Activated CD4-positive, alpha-beta T cell treated with anti-CD3 and anti-CD28 coated beads, Interleukin-2, amount 50 U/mL, for 1 hour (primary cell): ENCODE measurements at places on chromosomes 2 and 18.

GRCh38 chr18:73340135-73340977 lies 472.6 kb upstream of the NETO1 start:
- no peak for DNase-seq

DNA sequence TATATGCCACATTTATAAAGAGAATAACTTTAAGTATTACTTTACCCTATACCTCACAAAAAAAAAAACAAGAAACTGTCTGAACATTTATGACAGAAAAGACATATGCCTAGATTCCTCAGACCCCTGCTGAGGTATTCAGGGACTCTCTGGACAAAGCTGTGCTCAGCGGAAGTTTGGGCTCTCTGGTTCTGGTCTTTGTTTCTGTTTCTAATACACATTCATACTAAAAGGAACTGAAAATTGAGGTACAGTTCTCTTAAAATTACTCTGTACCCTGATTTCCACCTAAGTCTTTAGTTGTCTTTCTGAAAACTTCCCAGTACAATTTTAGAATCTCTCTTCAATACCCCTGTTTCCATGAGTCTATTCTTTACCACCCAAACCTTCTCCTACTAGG lies 160.3 kb downstream of the IKZF2 start:
- no peak for DNase-seq

- no peak for DNase-seq
Measured at GRCh38 chr2:238926761-238927611, 79.1 kb downstream of the TWIST2 start.

DNA sequence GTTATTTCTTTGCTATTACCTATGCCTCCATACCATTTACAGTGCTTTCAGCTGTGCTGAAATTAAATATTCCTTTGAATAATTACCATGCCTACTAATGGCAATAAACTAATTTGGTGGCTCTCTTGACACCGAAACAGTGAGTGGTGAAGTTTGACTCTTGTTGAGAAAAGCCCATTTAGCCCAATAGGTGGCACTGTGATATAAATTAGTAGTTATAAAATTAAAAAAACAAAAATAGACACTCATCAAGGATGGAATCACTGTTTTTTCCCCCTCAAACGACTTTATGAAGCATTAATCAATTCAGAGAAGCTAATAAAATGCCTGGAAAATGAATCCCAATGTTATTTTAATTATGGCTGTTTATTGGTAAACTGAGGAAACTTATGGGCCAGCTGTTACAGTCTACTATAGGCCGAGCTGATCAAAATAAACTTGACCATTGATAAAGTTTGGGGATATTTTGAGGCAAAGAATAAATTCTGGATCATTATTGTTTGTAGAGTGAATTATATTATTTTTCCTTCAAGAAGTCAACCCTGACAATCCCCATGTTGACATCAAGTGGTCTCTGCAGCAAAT lies 339.6 kb downstream of the TRIB2 start:
- no peak for DNase-seq

DNA sequence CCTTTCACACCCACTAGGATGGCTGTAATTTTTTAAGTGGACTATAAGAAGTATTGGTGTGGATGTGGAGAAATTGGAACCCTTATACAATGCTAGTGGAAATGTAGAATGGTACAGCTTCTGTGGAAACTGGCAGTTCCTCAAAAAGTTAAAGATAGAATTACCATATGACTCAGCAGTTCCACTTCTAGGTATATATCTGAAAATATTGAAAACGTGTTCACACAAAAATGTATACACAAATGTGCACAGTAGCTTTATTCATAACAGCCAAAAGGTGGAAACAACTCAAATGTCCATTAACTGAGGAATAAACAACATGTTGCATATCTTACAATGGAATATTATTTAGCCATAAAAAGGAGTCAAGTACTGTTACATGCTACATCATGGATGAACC lies 17.7 kb downstream of the TANK start:
- DNase-seq: no peak

DNA sequence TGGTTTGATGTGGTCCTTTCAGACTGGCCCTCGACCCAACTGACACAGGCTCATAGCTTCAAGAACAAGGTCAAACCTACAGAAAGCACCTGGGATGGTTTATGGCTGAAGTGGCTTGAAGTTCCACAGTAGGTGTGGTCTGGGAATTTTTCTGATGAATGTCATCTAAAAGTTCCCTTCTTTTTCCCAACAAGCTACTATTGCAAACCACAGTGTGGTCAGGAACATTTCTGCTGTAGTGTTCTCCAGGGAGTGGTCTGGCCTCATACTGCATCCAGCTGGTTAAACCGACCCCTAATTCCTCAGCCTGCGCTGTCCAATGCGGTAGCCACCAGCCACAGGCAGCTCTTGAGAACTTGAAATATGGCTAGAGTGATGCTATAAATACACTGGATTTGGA lies 92.7 kb downstream of the FAM124B start:
- DNase-seq: no peak

DNA sequence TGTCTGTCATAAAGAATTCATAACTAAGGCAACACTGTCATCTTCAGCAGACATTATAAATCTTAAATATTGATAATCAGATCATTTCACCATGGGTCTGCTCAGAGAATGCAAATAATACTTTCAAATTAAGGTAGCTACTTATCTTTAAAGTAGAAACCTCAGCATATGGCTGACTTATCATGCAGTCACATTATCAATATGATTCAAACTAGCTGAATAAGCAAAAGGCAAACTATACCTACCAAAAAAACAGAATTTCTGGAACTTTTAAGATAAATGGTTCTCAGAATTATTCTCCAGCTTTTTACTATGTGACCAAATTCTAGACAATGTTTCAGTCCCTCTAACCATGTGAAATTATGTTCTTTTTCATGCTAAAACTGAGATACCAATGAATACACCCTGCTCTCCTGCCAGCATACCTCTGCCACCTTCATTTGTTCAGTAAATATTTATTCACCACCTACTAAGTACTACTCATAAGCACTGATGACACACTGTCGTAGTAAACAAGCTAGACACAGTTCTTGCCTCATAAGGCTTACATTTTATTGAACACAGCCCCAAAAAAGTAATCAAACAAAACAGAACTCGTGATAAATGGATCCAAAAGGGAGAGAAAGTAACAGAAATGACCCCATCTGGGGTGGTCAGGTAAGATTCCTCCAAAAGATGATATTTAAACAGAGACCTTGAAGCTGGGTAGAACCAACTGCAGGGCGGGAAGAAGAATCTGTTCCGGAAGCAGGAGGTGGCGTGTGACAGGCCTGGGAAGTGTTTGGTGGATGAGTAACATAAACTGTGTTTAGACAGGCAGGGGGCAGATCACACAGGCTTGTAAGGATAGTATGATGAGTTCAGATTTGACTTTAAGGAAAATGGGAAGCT lies 17.7 kb downstream of the SPIRE1 start:
- no peak for DNase-seq

DNA sequence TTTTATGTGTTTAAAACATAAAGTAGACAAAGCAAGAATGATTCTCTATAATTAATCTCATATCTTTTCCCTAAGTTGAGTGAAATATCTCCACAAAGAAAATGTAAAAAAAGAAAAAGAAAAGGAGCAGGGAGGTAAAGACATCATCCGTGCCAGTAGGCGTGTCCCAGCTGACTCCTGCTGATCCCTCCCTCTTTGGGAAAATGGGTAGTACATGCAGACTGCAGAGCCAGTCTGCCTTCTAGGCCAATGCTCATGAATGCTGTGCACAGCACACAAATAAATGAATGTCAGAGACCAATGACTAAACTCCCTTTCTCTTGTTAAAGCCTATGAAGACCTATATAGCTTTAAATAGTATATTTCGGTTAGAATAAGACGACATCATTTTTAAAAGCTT lies 64.7 kb downstream of the RAPH1 start:
- DNase-seq: no peak

- no peak for DNase-seq
Measured at GRCh38 chr18:22273101-22274039, 104.0 kb downstream of the GATA6 start.

GRCh38 chr2:146677280-146677679 lies 1167.5 kb upstream of the ACVR2A start:
- no peak for DNase-seq

GRCh38 chr2:71671895-71672825 lies 218.8 kb downstream of the DYSF start:
- DNase-seq: no peak

DNA sequence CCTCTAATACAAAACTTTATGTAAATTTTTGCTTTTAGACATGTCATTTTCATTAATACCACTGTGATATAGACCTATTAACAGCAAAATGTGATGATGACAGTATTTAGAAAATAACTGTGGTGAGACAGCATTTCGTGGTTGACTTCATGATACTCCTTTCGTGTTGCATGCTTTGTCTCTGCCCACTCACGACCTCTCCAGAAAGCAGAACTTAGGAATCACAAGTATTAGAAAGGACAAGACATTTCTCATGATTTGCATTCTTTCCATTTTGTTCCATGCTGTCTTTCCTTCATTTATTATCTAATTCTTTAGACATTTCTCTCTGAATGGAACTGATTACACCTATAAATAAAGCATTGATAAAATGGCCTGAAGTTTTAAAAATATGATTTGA lies 85.2 kb upstream of the POU3F3 start:
- no peak for DNase-seq

DNA sequence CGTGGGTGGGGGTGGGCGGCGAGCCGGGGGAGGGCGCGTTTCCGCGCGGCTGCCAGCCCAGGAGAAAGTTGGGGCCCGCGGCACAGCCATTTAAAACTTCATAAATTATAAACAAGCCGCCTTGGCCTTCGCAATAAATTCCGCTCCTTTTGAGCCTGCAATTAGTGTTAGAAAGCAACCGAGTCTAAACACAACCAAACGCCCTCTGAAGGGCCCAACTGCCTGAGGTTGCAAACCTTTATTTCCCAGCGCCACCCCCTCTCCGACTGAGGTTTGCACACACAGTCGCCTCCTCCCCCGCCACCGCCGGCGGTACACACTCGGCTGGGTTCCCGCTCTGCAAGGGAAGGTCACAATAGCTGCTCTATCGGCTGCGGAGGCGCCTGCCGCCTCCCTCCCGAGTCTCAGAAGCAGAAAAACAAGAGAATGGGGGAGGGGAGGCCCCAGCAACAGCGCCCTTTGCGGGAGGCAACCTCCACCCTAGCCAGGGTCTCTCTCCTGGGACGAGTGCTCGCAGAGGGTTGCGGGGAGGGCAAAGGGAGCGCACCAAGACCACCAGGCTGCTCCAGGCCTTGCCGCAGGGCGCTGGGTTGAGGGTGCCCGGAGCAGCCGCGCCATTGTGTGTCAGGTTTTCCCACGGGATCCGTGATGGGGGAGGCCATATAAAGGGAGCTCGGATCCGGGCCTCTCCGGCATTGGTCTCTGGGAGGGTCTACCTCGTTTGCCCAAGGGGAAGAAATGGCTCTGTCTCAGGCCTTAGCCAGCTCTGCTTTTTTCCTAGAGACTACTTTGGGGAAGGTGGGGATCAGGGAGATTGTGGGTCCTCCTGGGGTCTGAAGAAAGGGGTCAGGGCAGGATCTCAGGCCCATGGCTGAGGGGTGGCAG lies 13.4 kb upstream of the HOXD1 start:
- DNase-seq: no peak

- no peak for DNase-seq
Measured at GRCh38 chr2:196205881-196206435, 34.6 kb upstream of the STK17B start.

GRCh38 chr18:41798879-41799278 lies 156.2 kb upstream of the PIK3C3 start:
- no peak for DNase-seq

DNA sequence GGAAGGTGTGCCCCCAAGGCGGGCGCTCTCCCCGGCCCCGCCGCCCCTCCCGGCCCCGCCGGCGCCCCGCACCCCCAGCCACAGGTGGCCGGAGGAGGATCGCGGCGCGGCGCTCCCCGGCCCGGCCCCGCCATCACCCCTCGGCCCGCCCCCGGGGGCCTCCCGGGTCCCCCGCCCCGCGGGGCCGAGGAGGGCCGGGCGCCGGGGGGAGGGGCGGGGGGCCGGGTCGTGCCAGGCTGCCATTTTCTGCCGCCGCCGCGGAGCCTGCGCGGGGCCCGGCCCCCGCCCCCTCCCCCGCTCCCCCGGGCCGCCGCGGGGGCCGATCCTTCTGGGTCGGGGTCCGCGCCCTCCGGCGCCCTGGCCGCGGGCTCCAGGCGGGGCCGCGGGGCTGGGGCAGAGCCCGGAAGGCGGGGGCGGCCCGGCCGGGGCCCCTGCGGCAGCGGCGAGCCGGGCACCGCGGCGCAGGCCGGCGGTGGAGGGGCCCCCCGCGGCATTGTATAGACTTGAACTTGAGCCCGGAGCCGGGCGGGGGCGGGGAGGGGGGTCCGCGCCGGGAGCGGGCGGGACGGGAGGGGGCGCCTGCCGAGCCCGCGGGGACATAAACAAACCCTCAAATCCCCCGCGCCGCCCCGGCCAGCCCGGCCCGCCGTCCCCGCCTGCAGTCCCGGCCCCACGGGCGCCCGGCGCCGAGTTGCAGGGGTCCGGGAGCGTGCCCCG lies 556 bp downstream of the DNMT3A start:
- peak; percentile 15 for DNase-seq

GRCh38 chr2:234836271-234836670 lies 115.5 kb upstream of the SH3BP4 start:
- DNase-seq: no peak

DNA sequence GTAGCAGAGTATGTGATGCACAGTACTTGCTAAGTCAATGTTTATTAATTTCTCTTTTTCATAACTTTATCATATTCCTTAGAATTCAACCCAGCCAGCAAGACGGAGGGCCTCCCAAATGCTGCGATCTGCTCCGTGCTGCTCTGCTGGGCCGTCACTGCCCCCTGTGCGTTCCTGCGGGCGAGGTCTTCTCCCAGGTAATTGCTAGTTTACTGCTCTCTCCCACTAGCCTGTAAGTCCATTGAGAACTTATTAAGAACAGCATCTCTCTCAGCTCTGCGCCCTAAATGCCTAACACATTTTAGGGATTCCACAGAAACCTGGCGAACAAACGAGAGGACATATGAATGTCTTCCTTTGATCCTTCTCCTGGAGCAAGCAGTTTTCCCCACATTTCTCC lies 153.6 kb upstream of the ARHGAP28 start:
- DNase-seq: no peak

DNA sequence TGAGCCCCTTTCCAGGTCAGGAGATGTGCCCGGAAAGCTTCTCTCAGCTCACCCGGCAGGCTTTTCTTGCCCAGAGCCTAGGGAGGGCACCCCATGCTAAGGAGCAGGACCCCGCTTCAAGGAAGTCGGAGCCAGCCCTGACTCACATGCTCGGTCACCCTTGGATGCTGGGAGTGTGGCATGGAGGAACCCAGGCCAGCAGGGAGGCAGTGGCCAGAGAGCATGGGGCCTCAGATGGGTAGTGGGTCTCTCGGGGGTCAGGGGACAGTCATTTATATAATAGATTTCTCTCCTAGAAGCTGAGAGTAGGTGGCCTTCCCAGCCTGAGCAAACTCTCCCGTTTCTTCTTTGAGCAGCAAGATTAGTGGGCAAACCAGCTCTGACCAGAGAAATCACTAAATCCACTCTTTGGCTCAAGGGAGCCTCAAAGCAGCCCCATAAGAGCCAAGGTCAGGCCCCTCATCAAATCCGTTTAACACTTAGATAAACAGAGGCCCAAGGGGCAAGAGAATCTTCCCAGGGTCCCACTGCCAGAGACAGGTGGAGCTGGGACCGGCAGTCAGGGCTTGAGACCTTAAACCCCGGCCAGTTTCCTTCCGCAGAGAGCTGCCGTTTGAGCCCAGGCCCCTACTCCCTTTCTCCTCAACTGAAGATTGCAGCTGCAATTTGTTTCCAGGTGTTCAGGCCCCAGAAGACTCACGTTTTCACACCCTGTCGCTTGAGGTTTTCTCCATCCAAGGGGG lies 113.1 kb downstream of the CYP26B1 start:
- DNase-seq: no peak

GRCh38 chr2:163475815-163476214 lies 260.0 kb downstream of the FIGN start:
- no peak for DNase-seq

GRCh38 chr2:128506534-128506933 lies 187.9 kb upstream of the HS6ST1 start:
- DNase-seq: no peak
